ENCODE measurements at places on chromosomes 2 and 18. TPM values are rescaled to one million over a fixed set of nuclear protein-coding genes. Genes with fewer than 3 reads are reported as not detected.

RIT2 gene
- total RNA-seq: not detected

GPR45 gene
- total RNA-seq: not detected

TNFRSF11A gene
- 3.0 TPM for total RNA-seq

DCAF17 gene
- 25.1 TPM for total RNA-seq

FOXD4L1 gene
- not detected for total RNA-seq

DNA sequence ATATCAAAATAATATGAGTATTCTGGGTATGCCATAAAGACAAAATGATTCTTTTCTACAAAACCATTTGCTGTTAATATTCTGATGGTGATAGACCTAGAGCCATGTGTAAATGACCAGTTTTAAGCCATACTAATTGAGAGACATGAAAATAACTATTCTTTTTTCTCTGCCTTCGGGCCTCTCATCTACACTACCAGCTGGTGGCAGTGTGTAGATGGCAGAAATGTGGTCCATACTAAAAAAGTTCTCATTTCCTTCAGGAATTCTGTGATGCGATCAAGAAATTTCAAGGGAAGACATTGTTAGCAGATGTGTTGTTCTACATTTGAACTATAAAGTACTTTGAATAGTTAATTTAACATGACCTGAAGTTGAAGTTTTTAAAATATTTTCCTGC is 485.2 kb downstream of the TRIB2 start:
- DNase-seq: no peak

DNA sequence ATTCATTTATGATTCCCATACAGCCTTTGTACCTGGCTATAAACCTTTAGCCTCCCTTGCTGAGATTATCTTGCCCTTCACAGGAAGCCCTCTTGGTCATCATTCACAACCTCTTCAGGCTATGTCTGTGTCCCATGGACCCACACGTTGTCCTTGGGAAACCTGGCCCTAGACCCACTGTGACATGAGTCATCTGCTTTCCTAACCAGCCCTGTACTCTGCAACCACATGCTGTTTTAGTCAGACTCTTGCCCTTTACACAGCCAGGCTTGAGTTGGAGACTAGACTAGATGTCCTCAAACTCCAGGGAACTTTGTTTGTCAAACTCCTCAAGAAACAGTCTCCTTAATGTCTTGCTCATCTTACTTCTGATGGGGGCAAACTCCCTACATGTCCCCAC is 229.3 kb upstream of the ZSWIM2 start:
- DNase-seq: no peak

DNA sequence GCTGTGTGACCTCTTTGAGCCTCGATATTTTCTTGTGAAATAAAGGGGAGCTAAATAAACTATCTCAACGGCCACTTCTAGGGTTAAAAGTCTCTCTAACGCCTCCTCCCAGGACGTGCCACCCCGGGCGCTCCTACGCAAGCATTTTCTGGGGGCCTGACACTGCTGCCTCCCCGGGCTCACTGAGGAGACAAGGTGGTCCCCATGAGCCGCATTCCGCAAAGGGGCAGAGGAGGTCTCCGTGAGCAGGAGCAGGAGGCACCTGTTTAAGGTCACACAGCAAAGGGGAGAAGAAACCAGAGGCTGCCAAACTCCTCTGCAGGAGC is 913 bp upstream of the WNT10A start:
- no peak for DNase-seq

GRCh38 chr2:130391872-130392670 is 36.2 kb downstream of the PTPN18 start:
- DNase-seq: peak; percentile 51

GRCh38 chr18:57927511-57927910 is 116.5 kb upstream of the NEDD4L start:
- no peak for DNase-seq

Data from skin of body (tissue), 3 donors.